ENCODE measurements at places on chromosomes 3 and 15.

- DNase-seq: no peak
These were observed 81.3 kb downstream of the ITPR1 start for GRCh38 chr3:4574426-4574965.

GRCh38 chr3:112464264-112464663 is 35.0 kb downstream of the BTLA start:
- DNase-seq: no peak

DNA sequence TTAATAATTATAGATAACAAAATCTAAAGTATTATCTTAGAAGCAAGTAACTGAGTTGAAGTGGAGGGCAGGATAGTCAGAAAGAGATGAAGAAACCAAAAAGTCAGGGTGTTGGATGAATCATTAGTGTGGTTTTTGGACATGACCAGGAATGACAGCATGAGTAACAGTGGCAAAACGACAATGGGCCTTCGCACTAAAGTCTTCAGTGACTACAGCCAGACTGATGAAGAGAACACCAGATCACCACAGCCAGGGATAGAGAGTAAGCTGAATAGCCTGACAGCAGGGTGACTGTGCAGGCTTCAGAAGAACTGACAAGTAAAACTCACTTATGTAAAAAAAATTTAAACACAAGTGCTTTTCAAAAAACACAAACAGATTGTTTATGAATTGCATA is 96.0 kb upstream of the MELTF start:
- DNase-seq: no peak

DNA sequence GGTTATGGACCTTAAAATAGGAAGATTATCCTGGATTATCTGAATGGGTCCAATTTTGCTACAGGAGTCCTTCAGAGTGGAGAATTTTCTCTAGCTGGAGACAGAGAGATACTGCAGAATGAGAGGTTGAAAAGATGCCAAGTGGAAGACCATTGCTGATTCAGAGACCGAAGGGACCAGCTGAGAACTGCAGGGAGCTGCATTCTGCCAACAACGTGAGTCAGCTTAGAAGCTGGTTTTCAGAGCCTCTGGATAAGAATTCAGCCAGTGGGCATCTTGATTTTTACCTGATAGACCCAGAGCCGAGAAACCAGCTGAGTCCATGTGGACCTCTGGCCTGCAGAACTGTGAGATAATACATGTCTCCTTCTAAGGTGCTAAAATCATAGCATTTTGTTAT is 234.0 kb downstream of the NR2F2 start:
- no peak for DNase-seq

DNA sequence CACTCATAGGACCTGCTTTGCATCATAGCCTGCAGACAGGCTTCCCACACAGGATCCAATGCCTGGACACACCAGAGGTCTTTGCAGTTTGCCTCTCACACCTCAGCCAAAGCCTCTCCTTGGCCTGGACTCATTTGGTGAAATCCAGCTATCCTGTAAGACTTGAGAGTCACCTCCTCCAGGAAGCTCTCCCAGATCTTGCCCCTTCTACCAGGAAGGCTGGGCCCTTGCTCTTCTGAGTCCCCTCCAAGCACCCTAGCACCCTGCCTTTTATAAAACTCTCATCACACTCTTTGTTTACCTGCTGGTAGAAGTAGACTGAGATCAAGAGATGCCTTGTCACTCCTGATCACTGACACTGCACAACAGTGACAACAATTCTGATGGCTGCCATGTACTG is 66.8 kb upstream of the GLCE start:
- DNase-seq: no peak

- no peak for DNase-seq
These were observed at the start of gene HHLA2 for GRCh38 chr3:108296239-108296638. Gene HHLA2 (plus strand): TSS chr3:108296548. CDS start chr3:108351814, 55,266 bp downstream.

DNA sequence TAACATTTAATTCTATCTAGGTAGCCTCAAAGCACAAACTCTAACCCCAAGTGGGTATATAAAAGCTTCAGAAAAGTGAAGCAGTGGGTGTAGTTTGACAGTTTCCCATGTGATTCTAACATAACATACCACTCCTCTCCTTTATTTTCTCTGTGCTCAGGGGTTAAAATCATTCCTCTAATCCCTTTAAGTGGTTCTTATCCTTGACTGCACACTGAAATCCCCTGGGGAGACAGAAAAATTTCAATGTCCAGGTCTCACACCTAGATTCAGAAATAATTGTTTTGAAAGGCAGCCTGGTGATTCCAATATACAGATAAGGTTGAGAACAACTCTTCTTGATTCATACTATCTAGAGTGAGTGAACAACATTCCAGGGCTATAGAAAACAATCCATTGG is 986.4 kb downstream of the ROBO1 start:
- DNase-seq: no peak

- DNase-seq: no peak
These were observed 58.4 kb downstream of the IQSEC1 start for GRCh38 chr3:13014755-13015285.

DNA sequence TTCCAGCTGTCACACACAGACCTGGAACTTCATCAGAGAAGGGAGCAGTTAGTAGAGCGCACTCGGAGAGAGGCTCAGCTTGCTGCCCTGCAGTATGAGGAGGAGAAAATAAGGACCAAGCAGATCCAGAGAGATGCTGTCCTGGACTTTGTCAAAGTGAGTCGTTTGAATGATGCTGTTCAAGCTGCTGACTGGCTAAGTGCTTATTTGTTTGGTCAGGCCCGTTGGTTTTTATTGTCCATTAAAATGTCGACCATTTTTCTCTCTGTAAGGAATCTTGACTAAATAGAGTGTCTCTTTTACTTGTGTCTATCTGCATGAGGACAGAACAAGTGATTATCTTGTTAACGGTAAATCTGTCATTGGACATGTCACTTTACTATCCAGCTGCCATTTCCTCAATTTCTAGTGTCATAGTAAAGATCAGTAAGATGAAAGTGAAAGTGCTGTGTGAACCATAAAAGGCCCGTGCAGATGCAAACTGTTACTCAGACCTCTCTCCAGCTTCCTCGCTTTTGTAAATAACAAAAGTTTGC is 56.9 kb downstream of the LRCH3 start:
- DNase-seq: peak; percentile 7

DNA sequence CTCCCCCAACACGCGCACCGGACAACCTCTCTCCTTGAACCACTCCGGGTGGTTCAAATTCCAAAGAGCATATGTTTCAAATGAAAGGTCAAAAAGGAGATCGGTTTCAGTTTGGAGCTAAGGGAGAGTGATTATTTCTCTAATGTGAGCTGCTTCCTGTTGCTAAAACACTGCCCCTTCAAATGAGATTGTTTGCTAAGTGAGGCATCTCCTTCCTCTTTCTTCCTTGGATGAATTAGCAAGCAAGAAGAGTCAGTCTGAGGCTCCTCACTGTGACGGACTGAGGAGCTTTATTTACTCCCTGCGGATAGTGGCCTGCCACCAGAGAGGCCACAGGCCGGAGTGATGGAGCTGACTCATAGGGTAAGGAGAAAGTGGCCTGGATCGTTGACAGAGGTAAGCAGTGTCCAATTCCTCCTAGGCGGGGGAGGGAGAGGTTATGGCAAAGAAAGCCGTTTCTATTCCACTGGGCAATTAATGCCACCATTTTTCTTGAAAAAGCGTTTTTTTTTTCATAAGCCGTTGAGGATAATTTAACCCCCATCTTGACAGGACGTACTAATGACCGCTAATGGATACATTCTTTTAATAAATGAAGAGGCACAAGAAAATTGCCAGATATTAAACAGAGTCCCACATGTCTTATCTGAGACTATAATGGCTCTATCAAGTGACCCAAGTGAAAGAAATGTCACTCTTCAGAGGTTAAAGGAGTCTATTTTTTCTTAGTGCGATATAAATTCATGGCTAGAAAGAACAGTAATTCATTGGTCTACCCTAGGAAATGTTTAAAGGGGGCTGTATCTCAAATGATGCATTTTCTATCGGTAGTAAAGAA is 167.0 kb upstream of the ANKRD28 start:
- DNase-seq: no peak

GRCh38 chr15:31016446-31016915 is 25.1 kb upstream of the MTMR10 start:
- DNase-seq: no peak

DNA sequence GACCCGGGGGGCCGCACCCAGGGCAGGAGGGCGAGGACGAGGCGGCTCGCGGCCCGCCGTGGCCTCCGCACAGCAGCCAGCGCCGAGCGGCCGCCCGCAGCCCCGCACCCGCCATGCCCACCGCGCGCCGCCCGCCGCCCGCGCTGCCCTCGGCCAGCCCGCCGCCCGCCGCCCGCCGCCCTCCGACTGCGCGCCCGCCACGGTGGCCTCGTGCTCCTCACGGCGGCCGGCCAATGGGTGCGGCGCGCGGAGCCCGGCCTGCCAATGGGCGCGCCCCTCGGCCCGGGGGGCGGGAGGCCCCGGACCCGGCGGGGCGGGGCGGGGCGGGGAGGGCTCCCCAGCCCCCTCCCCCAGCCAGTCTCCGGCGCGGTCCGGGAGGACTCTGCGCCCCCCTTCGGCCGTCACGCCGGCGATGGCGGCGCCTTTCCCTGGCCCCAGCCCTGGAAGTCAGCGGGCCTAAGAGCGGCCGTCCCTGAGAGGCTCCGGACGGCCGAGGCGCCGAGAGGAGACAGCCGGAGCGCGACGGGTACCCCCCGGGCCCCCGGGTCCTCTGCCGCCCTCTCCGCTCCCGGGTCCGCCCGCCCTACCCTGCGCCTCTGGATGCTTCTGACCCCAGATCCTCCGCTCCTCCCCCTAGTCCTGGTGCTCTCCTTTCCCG is at the start of gene NT5DC2:
TSS of gene NT5DC2 (minus strand) at position 235 of the 658 bp plus-strand sequence. CDS start at position 115, 120 bp downstream.
- peak; percentile 35 for DNase-seq

DNA sequence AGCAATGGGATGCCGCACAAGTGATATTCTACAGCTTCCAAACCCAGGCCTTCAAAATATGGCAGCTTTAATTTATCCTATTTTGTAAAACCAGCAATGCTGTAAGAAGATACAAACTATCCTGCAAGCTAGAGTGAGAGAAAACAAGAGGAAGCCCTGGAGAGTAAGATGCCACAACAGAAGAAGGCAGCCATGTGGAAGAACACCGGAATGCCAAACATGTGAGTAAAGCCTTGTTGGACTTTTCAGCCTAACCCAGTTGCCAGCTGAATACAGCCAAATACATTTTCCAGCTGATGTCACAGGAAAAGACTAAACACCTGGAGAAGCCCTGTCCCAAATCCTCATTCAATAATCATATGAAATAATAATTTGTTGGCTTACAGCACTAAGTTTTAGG is 1115.1 kb upstream of the CADM2 start:
- no peak for DNase-seq

DNA sequence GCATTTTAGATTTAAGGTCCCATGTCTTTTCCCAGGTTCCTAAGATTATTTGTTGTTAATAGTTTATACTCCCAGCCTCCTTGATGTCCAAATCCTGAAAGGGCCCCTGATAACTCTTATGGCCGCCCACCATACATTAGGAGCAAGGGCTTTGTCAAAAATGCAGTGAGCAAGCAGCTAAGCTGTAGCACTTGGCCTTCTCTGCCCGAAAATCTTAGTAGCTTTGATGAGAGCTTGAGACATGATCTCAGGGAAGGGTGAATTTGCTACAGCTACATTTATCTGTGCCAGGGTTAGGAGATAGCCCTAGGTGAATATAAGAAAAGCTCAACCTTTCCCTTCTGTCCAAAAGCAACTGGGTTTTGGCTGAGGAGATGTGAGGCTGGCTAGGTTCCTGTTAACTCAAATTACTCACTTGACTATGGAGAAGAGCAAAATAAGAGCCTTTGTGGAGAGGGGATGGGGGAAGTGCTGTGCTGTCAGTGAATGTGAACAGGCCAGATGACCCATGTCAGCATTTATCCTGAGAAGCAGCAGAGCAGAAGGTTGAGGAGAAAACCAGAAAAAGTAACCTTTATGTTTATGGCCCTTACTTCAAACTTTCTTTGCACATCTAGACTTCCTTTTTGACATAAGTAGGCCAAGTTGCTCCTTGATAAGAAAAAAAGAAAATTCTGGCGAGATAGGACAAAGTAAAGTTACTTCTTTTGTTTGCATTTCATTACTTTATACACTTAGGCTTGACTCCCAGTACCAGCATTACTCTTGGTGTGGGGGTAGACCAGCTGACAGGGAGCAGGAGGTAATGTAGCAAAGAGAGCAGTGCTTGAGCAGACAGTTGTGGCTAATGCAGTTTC is 21.1 kb downstream of the MAPK6 start:
- no peak for DNase-seq

- DNase-seq: no peak
These were observed 8.3 kb downstream of the POMGNT2 start for GRCh38 chr3:43097400-43098080.

- no peak for DNase-seq
These were observed 53.7 kb downstream of the DHX30 start for GRCh38 chr3:47856669-47857068.

- DNase-seq: no peak
These were observed 35.7 kb downstream of the RNF13 start for GRCh38 chr3:149848688-149849087.

DNA sequence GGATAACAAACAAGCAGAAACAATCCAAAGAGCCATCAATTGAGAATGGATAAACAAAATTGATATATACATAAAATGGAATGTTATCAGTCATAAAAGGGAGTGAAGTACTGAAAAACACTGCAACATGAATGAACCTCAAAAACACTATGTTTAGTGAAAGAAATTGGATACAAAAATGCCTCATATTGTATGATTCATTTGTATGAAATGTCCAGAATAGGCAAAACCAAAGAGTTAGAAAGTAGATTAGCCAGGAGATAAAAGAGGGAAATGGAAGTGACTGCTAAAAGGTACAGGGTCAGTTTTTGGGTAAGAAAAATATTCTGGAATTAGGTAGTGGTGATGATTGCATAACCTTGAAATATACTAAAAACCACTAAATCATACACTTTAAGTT is 9.8 kb upstream of the SLC25A36 start:
- DNase-seq: no peak

DNA sequence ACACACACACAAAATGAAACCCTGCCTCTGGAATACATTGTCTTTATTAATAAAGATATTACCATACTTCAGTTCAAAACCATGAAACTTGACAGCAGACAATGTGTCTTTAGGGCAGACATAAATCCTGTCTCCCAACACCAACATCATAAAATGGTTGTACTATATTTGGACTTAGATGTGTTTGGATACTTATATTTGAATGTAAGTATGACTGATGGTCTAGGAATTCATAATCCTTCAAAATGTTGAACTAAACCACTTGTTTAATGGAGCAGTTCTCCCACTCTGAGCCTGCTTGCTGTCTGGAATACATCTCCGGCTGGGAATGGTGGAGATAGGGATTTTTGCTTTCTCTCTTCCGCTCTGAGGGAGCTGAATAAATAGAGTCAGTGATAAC is 10.6 kb downstream of the FBN1 start:
- DNase-seq: no peak

DNA sequence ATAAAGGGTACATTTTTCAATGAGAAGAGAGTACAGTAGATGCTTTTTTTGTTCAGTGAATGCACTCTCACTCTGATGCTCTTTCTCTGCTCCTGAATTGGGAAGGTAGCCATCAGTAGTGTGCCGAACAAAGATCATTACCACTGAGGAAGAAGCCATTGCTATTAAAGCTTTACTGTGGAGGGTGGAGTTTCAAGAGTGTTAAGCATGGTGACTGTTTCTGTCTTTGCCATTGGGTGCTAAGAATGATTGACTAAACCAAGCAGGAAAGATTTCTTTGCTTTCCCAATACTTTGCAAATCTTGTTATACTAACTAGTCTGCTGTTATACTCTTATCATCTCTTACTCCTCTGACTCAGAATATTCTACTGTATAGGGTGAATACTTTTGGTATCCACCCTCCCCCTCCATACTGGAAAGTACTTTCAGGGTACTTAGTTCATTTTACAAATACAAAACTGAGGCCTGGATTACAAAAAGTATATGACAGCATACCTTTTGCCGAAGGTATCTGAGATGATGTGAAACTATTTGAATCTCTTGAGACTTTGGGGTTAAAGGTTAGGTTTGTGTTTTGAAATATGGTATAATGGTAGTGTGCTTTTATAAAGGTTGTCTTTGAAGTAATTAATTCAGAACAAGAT is 1.7 kb downstream of the RAB11A start:
- no peak for DNase-seq

Data from activated T-cell treated with anti-CD3 and anti-CD28 coated beads for 4 hours (primary cell).